ENCODE measurements at places on chromosomes 2 and 18.

- DNase-seq, result no peak
These were observed 117.6 kb upstream of the APCDD1 start for GRCh38 chr18:10336749-10337350.

DNA sequence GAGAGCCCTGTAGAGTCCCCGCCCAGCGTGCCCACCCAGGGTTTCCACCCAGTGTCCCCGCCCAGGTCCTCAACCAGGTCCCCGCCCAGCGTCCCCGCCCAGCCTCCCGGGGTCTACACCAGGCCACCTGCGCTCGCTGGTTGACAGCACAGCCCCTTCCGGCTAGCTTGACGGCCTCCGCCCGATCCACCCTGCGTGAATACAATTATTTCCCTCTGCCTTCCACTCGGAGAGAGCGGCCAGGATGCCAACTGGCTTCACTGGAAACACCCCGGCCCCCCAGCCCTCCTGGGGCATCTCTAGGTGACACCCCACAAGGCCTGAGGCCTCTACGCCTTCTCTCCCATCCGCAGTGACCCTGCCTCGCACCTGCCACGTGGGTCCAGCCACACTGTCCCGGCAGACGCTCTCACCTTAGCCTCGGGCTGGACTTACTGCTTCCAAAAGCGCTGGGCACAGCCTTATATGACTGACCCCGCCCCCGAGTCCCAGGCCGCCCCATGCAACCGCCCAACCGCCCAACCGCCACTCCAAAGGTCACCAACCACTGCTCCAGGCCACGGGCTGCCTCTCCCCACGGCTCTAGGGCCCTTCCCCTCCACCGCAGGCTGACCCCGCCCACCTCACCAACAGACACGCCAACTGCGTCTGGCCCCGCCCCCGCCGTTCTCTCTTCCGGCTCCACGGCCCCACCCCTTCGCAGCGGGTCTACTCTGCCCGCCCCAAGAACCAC, 188.1 kb downstream of the LAMA1 start:
- DNase-seq, result no peak

GRCh38 chr2:56295666-56296065, 111.9 kb downstream of the CCDC85A start:
- DNase-seq, result no peak

DNA sequence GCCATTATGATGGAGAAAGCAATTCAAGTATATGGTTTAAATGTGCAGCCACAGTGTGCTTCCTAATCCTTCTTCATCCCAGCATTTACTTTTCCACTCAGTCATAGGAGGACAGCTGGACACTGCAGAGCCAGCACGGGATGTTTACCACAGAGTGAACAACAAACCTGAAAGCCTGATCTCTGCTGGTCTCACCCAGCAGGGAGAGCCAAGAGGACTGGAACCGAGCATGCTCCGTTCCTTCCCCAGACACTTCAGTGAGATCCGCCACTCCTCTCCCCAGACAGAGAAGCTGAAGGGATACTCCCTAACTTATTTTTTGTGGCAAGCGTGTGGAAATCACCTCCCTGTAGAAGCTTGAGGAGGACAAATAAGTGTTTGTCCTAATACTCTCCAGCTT, 23.2 kb upstream of the GORASP2 start:
- no peak for DNase-seq

All from activated T-cell treated with anti-CD3 and anti-CD28 coated beads for 48 hours (primary cell).